NCI-H187 (cell line): ENCODE measurements at places on chromosomes 2 and 18.

DNA sequence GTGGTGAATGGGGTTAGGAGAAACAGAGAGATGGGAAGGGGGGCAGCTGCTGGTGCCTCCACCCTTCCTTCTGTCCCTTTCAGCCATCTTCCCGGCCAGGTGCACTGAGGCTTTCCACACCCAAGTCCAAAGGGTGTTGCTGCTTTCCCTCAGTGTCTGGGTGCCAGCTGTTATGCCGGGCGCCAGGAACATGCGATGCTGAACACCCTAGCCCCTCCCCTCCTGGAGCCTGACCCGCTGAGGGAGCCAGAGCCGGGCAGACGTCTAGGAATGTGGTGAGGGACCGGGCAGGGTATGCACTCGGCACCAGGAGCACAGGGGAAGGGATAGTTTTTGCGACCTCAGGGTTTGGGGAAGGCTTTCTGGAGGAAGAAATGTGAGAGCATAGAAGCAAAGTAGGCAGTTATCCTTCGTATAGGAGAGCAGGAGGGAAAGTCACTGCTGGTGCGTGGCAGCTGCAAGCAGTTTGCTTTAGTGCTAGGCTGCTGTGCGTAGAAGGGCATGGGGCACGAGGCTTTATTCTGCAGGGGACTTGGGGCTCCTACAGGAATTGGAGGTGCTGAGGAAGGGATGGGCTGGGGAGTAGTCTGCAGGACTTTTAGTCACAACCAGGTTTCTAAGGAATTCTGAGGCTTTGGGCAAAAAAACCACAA, 147.7 kb downstream of the TSN start:
- DNase-seq: no peak

GRCh38 chr2:214088536-214088935, 322.3 kb upstream of the VWC2L start:
- no peak for DNase-seq

DNA sequence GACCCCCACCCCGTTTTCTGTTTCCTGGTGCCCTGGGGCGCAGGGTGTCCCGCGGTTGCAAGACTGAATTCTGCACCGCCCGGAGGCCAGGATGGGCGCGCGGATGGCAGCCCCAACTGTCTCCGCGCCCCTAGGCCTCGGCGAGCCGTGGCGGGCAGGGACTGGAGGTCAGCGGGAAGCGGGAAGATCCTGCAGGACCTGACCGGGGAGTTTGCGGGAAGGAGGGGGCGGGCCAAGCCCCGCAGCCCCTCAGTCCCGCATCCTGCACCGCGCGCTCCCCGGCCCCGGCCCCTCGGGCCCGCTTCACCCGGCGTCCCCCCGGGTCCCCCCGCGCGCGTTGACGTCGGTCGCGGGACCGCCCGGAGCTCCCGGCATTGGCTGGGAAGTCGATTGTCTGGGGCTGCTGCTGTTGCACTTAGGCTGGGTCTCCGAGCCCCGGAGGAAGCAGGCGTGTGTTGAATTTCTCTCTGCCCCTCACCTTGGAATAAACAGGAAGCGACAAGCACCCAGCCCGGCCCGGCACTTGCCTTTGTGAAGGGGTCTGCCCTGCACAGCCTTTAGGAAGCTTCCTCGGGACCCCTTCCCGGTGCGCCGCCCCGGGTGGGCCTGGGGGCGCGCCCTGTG, at the start of gene LDLRAD4:
TSS of gene LDLRAD4 (plus strand) at position 393 of the 624 bp plus-strand sequence.
- DNase-seq: no peak

DNA sequence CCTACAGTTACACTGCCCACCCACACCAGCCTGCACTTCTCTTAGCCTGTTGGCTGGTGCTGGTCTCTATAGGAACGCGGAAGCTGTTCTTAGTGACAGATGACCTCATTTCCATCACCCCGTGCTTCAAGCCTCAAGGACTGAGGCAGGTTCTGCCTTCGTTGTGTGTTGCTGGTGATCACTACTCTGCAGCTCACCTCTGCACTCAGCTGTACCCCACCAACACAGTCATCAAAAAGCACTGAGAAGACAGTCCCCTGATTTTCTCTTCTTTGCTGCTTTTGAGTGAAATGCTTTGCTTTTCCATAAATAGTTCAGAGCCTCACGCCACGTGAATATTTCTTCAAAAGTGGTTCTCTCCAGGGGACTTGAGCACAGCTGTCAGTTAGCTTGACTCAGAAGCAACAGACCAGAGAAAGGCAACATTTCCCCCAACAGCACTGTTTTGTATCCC, 225.7 kb upstream of the CCDC150 start:
- DNase-seq: no peak

- no peak for DNase-seq
Measured at GRCh38 chr2:33412920-33413319, 63.5 kb upstream of the RASGRP3 start.

- DNase-seq: no peak
Measured at GRCh38 chr2:29702276-29702675, 219.1 kb downstream of the ALK start.

GRCh38 chr2:183521911-183522310, 397.7 kb downstream of the NUP35 start:
- no peak for DNase-seq

DNA sequence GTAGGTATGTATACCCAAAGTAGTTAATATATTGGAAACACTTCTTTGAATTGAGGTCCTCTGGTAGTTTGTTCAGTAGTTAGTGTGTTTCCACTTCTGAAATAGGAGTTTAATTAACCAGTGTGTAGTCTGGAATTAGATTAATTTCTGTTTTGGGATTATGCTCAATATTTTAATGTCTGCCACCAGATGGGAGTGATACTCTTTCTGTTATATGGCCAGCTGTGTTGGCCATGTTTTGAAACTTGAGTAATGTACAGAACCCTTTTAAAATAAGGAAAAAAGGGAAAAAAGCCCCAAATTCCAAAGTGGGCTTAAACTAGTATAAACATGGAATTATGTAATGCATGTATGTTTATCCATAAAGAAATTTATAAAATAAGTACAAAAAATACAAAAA, 147.7 kb downstream of the CTNNA2 start:
- DNase-seq: no peak

- DNase-seq: no peak
Measured at GRCh38 chr2:113282747-113283533, 4.2 kb upstream of the PAX8 start.

DNA sequence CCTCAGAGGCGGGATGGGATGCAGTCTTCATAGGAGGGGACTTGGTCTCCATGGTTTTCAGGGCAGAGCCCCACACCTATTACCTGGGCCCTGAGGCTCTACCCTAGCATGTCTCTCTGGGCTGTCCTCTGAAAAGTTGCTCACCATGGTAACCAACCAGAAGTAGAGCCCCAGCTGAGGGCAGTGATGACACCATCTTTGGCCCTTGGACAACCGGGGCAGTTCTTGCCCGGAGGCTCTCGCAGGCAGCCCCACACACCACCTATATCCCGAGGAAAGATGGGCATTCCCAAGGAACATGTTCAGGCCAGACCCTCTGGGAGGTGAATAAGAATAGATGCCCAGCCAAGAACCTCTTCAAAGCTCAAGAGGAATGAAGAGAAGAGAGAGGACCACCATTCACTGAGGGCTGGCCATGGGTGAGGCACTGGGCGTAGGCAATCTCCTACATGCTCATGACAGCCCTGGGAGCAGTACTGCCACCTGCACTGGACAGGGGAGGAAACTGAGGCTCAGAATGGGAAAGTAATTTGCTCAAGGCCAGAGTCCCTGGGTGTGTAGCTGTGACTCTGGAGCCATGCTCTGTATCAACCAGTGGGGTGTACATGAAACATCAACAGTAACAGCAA, 72.5 kb downstream of the HS1BP3 start:
- DNase-seq: no peak

DNA sequence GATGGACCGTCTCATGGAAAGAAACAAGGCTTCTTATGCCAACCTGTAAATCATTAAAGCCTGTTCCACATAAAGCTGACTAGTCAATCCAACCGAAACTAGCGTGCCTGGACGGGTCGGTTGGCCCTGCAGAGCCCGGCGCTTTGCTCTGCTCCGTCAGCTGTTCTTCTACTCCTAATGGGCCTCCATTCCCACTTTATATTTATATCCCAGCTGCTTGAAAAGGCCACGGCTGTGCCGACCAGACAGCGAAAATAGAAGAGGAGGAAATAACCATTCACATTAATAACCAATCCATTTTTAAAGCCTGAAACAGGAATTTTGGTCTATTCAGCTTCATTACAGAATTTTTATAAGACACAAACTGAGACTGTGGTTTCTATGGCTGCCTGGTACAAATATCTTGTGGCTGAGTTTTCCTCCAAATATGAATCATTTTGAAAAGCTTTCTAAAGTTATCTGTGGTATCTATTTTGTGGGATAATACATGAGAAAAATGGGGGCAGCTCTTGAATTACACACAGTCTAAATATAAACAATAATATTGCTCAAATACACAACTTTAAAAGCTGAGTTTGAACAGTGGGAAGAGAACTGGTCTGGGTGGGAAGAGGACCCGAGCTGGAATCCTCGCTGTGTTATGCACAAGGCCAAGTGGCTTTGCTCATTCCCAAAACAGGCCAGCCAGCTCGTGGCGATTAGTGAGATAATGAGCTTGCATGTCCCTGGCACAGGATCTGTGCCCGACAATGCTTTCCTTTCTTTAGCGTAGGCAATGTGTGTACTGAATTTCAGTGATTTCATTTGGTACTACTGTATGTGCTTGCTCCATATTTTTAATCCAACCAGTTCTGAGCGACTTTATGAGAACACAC, 10.5 kb upstream of the FAM124B start:
- no peak for DNase-seq

- no peak for DNase-seq
Measured at GRCh38 chr2:72959554-72959953, 42.2 kb downstream of the EMX1 start.

GRCh38 chr2:241039416-241039815, 41.0 kb downstream of the SNED1 start:
- no peak for DNase-seq

GRCh38 chr2:58533376-58533775, 292.3 kb upstream of the FANCL start:
- no peak for DNase-seq

GRCh38 chr2:112343827-112344585, 68.6 kb downstream of the ZC3H6 start:
- no peak for DNase-seq

DNA sequence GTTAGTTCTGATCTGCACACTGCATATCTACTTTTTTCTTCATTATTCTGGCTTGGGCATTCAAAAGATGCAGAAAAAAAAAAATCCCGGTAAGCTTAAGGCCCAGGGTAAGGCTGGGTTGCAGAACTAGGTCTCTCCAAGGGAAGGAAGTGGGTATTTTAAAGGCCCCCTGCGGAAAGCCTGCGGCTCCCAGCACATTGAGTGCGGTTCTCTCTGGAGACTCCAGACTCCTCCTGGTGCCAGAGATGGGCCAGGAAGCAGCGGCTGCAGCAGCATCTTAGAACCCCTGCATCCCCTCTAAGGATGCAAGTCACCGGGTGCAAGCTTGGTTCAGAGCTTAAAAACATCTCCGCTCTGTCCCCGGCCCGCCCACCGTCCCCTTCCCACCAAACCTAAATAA, 49.5 kb downstream of the TGIF1 start:
- no peak for DNase-seq

- no peak for DNase-seq
Measured at GRCh38 chr2:181992776-181993175, 7.1 kb downstream of the PPP1R1C start.

DNA sequence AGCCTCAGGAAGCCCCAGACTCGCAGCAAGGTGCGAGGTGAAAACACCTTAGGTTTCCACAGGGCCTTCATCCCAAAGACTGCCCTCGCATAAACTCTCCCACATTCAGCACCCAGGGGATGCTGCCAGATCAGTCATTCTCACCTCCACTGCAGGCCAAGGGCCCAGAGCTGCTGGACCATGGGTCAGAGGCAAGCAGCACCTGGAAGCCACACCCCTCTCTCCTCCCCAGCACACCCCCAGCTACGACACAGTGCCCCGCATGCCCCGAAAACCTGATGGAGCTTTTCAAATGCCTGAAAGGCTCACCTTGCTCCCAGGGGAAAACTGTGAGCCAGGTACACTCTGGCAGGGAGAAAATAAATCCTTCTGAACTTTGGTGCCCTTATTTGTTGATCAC, 31.9 kb upstream of the LDLRAD4 start:
- DNase-seq: no peak

- no peak for DNase-seq
Measured at GRCh38 chr2:10864861-10865636, 46.7 kb upstream of the KCNF1 start.

DNA sequence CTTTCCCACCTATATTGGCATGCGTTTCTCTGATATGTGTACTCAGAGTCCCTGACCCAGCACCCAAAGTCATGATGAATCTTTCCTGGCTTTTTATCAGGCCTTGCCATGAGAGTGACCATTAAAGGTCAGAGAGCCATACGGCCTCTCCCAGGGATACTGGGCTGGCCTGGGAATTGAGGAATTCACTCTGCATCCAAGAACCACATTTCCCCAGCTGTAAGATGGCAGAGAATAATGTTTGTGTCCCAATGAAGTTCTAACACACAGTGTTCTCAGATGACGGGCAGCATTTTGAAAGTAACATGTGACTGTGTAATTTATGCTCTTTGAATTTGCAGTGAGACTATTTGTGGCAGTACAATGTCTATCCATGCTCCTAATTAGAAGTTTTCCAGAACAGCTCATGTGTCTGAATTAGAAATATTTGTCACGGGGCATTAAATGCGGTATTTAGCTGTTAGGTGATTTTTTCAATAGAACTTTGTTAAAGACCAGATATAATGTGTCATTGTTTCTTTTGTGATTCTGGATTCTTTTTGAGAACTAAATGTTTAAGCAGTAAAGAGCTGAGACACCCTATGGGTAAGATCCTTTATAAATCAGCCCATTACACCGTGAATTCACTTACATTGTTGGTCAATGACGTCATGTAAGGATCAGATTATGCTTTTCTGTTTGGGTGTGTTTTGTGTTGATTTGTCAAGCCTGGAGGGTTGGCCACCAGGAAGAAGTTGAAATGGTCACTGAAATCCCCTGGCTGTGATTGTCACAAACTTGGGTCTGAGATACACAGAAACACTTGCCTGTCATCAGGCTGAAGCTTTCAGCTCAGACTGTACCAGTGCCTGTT, 7.3 kb upstream of the SLC3A1 start:
- no peak for DNase-seq

GRCh38 chr2:178277741-178278197, 83.5 kb downstream of the OSBPL6 start:
- no peak for DNase-seq

GRCh38 chr2:55916473-55917049, 7.0 kb downstream of the EFEMP1 start:
- DNase-seq: no peak

GRCh38 chr2:124887466-124887865, 862.4 kb downstream of the CNTNAP5 start:
- DNase-seq: no peak

DNA sequence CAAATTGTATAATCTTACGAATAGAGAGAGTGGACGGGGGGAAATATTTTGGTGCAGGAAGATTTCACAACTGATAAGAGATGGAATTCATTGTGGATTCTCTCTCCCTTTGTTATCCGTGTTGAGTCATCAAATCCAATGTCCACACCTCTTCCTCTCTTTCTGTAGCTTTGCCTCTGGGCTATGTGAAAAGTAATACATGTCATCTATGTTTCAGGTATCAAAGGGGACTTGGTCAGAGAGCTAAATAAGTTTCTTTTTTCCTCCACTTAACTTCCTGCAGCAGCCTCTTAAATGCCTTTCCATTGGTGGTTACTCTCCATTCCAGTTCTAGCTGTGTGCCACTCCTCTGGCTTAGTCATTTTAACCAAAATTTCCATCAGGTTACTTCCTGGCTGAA, 169.3 kb upstream of the NXPH2 start:
- no peak for DNase-seq

GRCh38 chr2:80122675-80123074, 181.9 kb downstream of the LRRTM1 start:
- DNase-seq: no peak

GRCh38 chr2:55518841-55519165, 715 bp upstream of the CFAP36 start:
- DNase-seq: no peak

GRCh38 chr18:48629730-48630324, 91.0 kb downstream of the CTIF start:
- DNase-seq: no peak
